Stimulated activated CD8-positive, alpha-beta memory T cell treated with anti-CD3 and anti-CD28 coated beads, Interleukin-7, amount 100 ng/mL, for 1 hour (primary cell): ENCODE measurements at places on chromosomes 5 and 9.

- no peak for DNase-seq
Observed at GRCh38 chr5:6246820-6247437, 131.4 kb downstream of the MED10 start.

GRCh38 chr5:59517926-59518585 is 375.5 kb downstream of the PDE4D start:
- no peak for DNase-seq

DNA sequence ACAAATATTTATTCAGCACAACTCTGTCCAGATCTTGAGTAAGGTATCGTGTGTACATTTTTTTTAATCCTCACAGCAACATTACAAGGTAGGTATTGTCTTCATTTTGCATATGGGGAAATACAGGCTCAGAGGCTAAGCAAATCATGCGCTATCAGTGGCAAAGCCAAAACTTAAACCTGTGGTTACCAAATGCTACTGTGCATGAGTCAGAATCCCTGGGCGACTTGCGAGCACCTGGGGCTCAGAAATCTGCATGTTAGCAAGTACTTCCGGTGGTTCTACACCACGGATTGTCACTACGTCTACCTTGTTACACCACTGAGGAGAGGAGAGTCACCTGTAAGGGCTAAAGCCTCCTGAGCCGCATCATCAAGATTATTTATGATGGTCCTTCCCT is 21.3 kb downstream of the C5orf58 start:
- DNase-seq = no peak

DNA sequence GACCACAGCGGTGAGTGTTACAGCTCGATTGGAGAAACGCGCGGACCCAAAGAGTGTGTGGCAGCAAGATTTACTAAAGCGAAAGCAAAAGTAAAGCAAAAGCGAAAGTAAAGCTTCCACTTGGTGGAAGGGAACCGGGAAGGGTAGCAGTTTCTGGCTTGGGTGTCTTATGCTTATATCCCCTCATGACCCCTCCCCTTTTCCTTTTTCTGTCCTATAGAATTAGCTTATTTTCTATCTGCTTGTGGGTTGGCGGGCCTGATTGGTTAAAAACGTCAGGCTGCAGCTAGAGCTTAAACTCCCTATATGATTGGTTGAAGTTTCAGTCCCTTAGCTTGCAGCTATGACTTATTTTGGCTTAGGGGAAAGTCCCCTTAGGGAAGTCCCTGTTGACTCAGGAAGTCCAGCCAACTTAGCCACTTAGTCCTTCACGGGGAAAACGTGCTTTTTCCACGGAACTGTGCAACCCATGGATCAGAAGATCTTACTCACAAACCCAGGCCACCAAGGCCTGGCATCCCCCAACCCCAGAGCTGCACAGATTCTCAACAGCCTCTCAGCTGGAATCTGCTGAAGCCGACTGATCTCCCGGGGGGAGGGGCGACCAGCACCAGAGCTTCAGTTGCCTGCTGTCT is 114.2 kb upstream of the ADAMTS16 start:
- DNase-seq = no peak

- no peak for DNase-seq
Observed at GRCh38 chr9:120264528-120264927, 315.4 kb downstream of the CDK5RAP2 start.

- DNase-seq = no peak
Observed at GRCh38 chr5:69083412-69083811, 10.4 kb upstream of the SLC30A5 start.

- DNase-seq = no peak
Observed at GRCh38 chr9:114824110-114824509, 18.3 kb upstream of the TNFSF15 start.

- peak; percentile 77 for DNase-seq
Observed at GRCh38 chr5:181243564-181244343, at the start of gene RACK1. Gene RACK1 (minus strand): TSS chr5:181243906. CDS start chr5:181243800, 106 bp downstream.

GRCh38 chr5:136892000-136892399 is 526.7 kb upstream of the TRPC7 start:
- no peak for DNase-seq

DNA sequence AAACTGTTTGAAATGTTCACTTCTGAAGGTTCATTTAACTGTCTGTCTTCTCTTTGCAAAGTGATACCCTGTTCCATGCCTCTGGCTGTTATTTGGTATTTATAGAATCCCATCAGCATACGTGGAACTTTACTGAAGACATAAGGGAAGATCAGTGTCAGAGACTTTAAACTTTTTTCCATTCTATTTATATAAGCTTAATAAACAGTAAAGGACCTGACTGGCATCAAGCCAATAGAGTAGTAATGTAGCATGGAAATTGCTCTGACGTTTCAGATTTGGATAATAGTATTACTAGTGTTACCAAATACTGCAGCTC is 94.9 kb upstream of the MINAR2 start:
- no peak for DNase-seq

- DNase-seq = no peak
Observed at GRCh38 chr5:51194671-51195070, 188.6 kb upstream of the ISL1 start.

DNA sequence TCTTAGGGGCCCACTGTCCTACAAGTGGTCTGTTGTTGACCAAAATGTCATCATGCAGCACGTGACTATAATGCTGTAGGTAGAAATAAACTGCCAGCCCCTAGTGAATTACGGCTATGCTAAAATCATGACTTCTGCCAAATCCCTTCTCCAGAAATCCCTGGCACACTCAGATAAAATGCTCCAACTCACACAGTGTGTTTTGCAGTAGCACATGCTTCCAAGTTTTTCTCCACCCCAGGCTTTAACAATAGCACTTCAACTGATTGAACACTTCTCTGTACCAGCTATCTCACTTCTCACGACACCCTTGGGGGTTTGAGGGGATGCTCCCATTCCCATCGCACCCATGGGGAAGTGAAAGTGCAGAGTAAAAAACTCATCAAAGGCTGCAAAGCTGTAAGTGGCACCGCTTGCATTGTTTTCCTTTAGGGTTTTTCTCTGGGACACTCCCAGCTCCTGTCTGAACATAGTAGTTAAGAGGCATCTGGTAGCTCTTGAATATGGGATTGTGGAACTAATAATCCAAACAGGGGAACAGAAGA is 151.0 kb upstream of the SLC24A2 start:
- no peak for DNase-seq

- DNase-seq = peak; percentile 17
Observed at GRCh38 chr5:78295035-78295961, 800 bp upstream of the AP3B1 start.

DNA sequence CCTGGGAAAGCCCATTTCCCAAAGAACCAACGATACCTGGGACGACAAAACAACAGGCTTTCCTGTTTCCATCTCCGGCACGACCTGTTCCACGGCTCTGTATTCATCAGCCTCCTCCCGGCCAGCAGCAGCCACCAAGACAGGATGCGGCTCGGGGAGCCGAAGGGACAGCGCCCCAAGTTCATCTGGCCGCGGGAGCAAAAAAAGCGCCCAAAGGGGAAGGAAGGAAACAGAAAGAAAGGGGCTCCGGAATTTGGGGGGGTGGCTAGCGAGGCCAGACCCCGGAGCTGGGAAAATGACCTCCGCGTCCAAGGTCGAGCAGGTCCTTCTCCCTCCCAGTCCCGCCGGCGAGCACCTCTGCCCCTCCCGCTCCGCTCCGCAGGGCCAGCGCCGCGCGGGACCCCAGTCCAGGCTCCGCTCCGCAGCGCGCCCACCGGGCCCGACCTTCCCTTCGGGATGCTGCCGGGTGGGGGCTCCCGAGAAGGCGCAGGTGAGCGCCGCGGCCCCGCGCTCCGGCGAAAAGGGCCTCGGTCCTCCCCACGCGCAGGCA is 608 bp downstream of the ELOVL7 start:
- no peak for DNase-seq

DNA sequence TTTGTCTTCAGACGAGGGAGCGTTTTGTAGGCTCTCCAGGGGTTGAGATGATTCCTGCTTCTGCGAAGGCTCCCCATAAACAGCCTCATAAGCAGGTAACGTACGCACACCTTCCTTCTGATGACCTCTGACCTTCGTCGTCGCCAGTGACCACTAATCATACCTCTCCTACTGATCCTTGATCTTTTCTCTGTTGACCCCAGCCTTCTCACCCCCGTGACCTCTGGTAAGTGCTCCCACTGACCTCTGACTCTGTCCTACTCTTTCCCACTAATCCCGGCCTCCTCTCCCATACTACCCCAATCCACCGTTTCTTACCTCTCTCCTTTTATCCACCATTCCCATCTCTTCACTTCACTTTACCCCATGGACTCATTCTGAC is 345 bp downstream of the DNAI1 start:
- DNase-seq = no peak

GRCh38 chr9:38057416-38058195 is 11.4 kb downstream of the SHB start:
- no peak for DNase-seq

- no peak for DNase-seq
Observed at GRCh38 chr5:137659209-137659608, 76.7 kb downstream of the KLHL3 start.

DNA sequence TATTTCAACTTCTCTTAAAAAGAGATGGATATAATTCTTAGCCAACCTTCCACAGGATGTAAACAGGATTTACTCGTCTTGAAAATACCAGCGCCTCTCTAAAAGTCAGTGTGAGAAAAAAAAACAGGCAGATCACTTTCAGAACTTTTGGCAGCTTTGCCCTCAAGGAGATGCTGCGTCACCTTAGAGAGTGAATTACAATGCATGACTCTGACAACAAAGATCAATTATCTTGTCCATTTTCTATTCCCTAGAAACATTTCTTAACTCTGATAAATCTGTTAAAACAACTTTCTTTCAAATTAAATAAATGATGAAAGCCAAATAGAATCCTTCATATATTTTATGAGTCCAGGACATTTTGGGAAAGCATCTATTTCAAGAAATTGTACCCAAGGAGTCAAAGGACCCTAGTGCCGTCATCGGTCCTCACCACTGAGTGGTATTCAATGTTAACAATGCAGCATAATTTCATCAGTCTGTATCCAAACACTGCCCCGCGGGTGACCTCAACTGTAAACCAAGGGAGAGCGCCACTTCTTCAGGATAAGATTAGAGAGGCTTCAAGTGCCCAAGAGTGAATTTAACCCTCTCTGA is 536.0 kb downstream of the PDE4D start:
- no peak for DNase-seq

GRCh38 chr5:5140479-5141338 is 579 bp downstream of the ADAMTS16 start:
- DNase-seq = no peak

- no peak for DNase-seq
Observed at GRCh38 chr9:112786829-112787520, 36.4 kb downstream of the SNX30 start.

GRCh38 chr5:20515606-20516005 is 527.6 kb upstream of the CDH18 start:
- no peak for DNase-seq

DNA sequence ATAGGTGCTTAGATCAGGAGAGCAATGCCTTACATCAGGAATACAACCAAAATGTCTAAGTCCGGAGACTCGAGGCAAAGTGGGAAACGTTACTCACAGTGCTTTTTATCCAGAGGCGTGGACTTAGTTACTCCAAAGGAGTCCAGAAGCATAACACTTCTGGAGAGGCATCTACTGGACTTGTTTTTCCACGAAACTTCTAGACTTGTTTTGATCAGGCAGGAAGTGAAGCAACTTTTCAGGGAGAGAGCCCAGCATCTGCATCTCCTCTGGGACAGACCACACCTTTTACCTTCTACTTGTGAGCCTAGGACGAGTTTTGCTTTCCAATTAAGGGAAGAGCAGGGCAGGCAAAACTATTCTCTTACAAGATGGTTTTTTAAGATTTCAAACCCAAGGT is 1.2 kb upstream of the TJP2 start:
- no peak for DNase-seq

DNA sequence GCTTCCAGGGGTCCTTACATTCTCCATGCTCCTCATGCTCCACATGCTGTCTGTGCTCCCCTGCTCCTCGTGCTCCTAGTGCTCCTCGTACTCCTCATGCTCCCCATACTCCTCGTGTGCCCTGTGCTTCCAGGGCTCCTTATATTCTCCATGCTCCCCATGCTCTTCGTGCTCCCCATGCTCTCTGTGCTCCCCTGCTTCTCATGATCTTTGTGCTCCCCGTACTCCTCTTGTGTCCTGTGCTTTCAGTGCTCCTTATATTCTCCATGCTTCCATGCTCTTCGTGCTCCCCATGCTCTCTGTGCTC is 51.9 kb downstream of the TRIP13 start:
- DNase-seq = no peak

GRCh38 chr5:72645064-72645846 is 138.0 kb upstream of the ZNF366 start:
- no peak for DNase-seq

GRCh38 chr9:92406477-92406876 is 2.1 kb upstream of the OGN start:
- no peak for DNase-seq

- DNase-seq = no peak
Observed at GRCh38 chr5:112640546-112640945, 97.1 kb upstream of the APC start.

- no peak for DNase-seq
Observed at GRCh38 chr9:127706836-127707241, at the start of gene CFAP157. Gene CFAP157 (plus strand): TSS chr9:127706988. CDS start chr9:127707032, 44 bp downstream.

GRCh38 chr5:172846677-172847076 is 12.6 kb downstream of the ERGIC1 start:
- no peak for DNase-seq
